Fibroblast of skin of left quadriceps (primary cell): ENCODE measurements at places on chromosomes 5 and 9.

DNA sequence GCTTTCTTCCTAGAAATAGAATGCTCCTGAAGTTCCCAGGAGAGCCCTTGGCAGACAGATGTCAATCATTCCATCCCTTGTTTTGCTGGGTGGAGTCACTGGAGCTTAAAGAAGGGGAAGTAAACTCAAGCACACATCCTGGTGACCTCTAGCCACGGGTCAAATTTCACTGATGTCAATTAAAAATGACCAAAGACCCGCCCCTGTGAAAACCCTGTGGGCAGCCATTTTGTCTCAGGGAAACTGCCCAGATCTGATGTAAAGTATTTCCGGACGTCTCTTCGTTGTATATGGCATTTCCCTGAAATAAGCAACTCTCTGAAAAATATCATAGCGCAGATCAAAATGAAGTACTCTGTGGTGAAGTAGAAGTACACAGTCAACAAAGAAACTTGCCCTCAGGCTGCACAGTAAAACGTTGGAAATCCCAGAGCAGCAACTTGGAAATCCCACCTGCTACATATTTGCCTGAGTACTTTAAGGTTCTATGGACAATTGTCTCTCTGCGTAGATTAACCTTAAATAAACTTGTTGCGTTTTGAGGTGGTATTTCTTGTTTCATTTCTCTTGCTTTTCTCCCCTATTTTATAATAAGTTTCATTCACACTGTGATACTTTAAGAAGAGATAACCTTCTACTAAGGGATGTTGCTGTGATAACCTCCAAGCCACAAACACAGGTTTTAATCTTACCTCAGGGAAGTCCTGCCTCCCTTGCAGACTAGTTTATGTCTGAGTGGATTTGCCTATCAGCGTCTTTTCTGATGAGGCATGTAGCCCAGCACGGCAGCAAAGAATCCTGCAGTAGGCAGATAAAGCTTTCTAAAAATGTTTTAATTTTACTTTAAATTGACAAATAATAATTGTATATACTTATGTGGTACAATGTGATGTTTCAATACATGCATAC is 60.9 kb upstream of the PIP5K1B start:
- no peak for DNase-seq

DNA sequence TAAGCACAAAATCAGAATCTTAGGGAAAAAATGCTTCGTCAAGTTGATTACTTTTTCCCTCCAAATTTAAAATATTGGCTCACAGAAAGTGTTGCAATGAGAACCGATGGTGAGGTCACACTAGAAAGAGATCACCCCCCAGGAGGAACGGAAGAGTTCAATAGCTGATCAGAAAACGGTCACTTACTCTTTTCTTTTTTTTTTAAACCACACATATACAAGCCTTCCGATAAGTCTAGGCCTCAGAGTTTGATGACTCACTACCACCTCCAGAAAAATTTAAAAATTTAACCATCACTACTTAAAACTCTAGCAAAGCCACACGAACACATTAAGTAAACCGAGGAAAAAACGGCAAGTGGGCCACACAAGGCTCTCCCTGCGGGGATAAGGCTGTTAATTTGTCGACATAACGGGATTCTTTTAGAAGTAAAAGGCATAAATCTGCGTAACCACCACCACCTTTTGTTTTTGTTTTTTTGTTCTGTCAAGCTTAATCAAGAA is 1.2 kb downstream of the SURF4 start:
- peak; percentile 28 for DNase-seq

- peak; percentile 29 for DNase-seq
These were observed 6.0 kb upstream of the NIPBL start for GRCh38 chr5:36870399-36871040.

GRCh38 chr9:97627624-97628023 is 5.5 kb downstream of the TSTD2 start:
- DNase-seq: no peak

GRCh38 chr5:1997640-1998347 is 115.1 kb upstream of the IRX4 start:
- no peak for DNase-seq

DNA sequence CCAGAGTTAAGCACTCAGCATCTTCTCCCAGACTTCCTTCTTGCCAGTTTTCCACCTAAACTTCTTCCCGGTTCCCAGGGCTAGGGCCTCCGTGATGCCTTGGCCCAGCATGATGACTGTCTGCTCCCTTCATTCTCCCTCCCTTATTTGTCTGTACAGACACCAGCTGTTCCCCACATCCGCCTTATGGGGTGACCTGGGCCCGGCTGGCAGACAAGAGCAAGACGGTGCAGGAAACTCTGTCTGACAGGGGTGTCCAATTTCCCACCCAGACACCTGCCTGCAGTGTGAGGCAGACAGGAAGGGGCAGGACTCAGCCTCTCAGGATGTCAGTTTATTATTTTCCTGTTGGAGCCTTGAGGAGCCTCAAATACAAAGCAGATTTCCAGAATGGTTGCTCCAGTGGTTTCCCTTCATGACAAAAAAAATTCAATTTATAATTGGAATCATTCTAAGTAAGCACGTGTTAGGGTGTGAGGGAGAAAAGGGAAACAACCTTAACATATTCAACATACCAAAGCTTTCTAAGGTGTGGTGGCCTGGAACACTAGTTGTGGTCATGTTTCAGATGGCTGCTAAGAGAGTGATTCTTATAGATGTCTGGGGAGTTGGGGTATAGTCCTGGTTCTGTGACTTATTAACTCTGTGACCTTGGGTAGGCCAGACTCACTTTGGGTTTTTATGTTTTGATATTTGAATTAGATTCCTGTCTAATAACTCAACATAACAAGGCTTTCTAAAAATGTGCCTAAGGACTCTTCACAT is 234.5 kb downstream of the PAPPA start:
- no peak for DNase-seq

DNA sequence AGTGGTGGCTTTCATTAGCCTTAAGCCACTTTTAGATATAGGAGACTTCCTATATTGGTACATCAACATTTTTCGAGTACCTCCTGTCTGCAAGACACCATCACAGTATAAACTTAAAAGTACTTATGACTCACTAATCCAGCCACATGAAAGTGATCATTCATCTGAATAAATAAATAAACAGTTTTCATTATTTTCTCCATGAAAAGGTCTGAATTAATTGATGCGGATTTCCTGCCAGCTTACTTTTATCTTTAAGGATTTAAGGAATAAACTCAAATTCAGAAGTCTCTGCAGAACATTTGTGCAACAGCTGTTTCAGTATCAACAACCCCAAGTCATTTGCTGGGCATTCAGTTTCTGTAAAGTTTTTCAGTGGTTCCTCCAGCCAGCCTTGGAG is 4.0 kb downstream of the SAP30L start:
- DNase-seq: no peak

DNA sequence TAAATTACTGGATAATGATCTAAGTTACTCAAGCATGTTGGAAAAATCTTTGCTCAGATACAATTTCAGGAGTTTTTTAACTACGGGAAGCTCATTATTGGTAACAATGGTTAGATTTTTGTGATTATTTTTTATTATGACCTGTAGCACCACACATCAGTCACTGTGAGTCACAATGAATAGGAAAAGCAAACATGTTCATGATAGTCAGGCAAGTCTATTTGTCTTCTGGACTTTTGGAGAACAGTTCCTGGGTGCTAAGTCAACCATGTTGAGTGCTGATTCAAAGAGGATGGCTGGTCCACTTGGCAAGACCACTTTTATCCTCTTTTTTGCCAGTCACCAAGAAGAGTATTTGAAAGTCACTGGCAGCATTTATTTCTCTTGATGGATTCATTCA is 403.2 kb downstream of the KIF4B start:
- DNase-seq: no peak

DNA sequence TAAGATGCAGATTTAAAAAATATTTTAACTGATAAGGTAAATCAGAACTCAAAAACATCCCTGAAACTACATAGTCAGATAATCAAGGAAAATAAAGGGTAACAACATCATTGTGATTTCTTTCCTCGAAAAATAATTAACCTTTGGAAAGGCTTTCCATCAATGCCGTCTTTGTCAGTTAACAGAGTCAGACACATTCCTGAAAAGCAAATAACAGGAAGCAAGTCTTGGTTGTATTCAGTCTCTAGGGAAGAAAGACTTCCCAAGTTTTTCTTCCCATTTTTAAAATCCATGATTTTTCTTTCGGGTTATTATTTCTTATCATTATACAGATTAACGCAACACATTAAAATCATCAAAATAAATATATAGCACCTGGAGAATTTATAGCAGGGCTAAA is 256.4 kb upstream of the CDH6 start:
- no peak for DNase-seq
